Stimulated activated CD4-positive, alpha-beta T cell treated with anti-CD3 and anti-CD28 coated beads, Interleukin-4, amount 100 ng/mL, for 4 hours (primary cell): ENCODE measurements at places on chromosomes 5 and 9.

DNA sequence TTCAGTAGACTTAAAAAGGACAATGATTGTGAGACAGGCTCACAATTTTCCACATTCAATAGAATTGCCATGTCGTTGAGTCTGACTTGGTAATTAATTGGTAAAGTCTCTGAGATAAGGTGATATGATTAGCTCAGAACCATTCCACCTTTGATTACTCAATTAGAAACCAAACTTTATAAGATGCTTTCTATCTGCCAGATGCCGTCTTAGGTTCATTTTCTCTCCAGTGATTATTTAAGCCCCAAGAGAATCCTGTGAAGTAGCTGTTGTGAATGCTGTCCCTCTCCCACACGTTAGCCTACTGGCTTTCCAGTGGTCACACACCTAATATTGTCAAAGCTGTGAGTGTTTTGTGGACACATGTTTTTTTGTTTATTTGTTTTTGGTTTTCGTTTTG, 528.9 kb upstream of the ZNF462 start:
- DNase-seq = no peak

GRCh38 chr5:158679221-158679641, 420.5 kb downstream of the EBF1 start:
- no peak for DNase-seq

GRCh38 chr5:89005990-89006389, 123.0 kb upstream of the MEF2C start:
- no peak for DNase-seq

- no peak for DNase-seq
Measured at GRCh38 chr9:133884907-133885744, 107.0 kb downstream of the VAV2 start.

- DNase-seq = no peak
Measured at GRCh38 chr5:89956838-89957237, 452.7 kb downstream of the CETN3 start.

DNA sequence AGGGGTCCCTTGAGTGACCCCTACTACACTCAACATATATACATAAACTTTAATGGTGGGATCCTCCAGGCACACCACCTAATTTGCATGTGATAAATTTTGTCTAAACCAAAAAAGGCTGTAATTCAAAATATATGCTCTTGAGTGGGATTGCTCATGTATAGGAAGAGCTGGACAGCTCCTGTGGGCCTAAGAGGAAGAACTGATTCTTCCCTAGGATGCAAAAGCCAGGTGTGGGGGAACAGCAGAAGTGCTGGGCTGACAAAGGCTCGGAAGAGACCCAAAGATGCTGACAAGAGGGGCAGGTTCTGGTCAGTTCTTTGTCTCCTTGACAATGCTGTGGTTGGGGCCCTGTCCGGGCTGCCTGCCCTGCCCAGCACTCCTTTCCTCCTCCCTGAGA, 43.9 kb downstream of the PCDH1 start:
- no peak for DNase-seq

- DNase-seq = no peak
Measured at GRCh38 chr9:111029260-111029659, 9.0 kb downstream of the LPAR1 start.

DNA sequence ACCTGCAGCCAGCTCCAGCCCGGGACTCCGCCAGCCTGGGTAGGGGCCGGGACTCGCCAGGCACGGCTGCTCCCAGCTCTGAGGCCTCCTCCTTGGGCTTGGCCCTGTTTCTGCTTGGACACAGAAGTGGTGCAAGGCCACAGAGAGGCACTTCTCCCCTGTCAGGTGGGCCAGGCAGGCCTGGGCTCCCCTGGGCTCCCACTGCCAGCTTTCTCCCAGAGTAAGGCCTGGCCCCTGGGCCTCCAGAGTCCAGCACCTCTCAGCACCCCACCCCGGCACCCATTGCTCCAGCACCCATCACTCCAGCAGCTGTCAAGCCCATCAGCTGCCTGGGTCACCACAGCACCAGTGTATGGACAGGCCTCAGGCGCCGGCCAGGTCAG, 71.1 kb upstream of the LRRTM2 start:
- no peak for DNase-seq

DNA sequence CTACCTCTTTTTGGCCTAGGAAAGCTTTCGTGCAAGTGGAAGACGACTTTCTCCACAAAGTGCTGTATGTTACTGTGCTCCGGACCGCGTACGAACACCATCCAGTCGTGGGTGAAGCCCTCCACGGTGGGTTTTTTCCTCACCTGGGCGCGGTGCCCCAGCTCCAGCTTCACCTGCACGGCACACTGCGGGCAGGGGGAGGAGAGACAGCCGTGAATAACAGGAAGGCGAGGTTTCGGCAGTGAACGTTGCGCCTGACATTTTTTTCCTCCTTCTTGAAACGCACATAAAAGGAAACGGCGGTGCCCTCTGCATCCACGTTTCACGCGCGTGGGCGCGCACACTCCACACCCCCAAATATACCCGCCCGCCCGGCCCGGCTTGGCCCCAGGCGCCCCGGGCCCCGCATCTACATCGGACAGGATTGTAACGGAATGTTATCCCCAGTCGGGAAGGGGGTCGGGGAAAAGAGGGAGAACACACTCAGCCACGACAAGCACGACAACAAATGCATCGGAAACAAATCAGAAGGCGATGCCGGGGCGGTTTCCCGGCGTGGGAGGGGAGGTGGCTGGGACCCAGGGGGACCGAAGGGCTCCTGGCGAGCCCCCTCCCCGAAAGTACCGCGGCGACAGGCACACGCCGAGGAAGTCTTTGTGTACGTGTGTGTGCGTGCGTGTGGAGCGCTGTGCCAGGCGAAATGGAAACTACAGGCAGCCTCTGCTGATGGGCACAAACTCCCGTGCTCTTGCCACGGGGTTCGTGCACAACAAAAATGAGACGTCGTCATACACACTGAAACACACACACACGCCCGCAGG, 1.4 kb downstream of the MLLT3 start:
- DNase-seq = peak; percentile 55

- no peak for DNase-seq
Measured at GRCh38 chr9:123883634-123884033, 46.3 kb downstream of the DENND1A start.

- DNase-seq = no peak
Measured at GRCh38 chr5:62701036-62701435, 122.4 kb downstream of the LRRC70 start.

GRCh38 chr5:87787625-87788256, 375.0 kb upstream of the CCNH start:
- no peak for DNase-seq

- no peak for DNase-seq
Measured at GRCh38 chr5:11792621-11793020, 111.6 kb downstream of the CTNND2 start.

GRCh38 chr5:172093559-172093958, 87.1 kb upstream of the FBXW11 start:
- no peak for DNase-seq

GRCh38 chr5:135032999-135033861, 798 bp downstream of the PITX1 start:
- DNase-seq = peak; percentile 27

GRCh38 chr5:8429778-8430758, 561.1 kb downstream of the MTRR start:
- DNase-seq = no peak

GRCh38 chr9:111926421-111926875, 29.8 kb downstream of the UGCG start:
- DNase-seq = peak; percentile 63

- peak; percentile 5 for DNase-seq
Measured at GRCh38 chr9:34929506-34930102, 28.5 kb upstream of the PHF24 start.

DNA sequence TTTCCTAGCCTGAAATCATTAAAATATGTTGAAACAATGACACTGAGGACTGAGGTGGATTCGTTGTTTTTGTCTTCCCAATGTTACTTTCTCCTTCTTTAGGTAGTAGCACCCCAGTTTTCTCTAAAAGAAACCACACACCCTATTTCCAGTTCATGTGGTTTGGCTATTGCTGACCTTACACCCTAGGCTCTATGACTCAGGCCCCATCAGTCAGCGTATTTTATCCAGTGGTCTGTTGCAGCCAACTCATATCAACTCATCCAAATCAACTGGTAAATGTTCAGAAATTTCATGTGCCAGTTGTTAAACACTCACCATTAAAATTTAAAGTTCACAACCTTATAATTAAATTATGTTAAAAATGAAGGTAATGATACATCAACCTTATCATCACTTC, 44.6 kb upstream of the NFIB start:
- no peak for DNase-seq

GRCh38 chr5:102855681-102856388, 100.7 kb downstream of the PAM start:
- no peak for DNase-seq

GRCh38 chr9:11063263-11063662, 450.5 kb upstream of the PTPRD start:
- DNase-seq = no peak

DNA sequence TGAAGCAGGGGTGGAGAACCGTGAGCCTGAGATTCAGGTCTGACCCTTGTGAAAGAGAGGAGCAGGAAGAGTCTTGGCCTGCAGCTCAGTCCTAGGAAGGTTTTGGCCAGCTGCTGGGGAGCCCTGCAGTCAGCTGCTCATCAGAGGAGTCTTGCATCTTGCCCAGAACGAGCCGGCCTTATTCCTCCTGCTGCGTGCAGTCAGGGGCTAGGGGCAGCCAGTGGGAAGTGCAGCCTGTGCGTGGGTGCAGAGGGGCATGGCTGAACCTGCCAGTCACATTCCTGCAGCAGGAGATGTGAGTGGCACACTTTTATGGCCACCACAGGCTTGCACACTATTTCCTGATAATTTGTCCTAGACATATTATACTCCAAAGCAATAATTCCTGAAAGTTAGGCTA, 278.7 kb downstream of the NPR3 start:
- no peak for DNase-seq

DNA sequence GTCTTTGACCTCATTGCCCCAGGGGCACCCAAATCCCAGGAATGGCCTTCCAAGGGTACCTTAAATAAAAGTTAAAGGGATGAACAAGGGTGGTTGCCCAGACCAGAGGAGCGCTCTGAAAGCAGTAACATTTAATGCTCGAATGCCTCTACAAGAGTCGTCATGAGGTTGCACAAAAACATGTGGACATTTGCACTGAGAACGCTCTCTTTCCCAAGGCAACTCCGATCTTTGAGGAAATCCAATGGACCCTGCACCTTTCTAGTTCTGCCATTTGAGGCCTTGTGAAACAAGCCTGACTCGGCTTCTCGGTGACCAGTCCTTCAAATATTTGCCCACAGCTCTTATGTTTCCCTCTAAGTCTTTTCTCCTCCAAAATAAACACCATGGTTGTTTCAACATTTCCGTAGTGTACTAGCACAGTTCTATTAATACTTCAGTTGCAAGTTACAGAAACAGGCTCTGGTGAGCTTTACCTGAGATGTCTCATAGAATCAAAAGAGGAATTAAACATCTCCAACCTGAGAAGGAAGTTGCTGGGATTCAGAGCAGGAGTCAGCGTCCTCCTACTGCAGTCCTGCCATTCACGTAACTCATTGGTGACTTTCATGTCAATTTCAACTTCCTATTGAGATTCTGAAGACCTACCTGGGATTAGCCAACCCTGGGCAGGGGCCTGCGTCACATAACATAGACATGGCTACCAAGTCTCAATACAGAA, 168.8 kb upstream of the RAI14 start:
- DNase-seq = no peak

DNA sequence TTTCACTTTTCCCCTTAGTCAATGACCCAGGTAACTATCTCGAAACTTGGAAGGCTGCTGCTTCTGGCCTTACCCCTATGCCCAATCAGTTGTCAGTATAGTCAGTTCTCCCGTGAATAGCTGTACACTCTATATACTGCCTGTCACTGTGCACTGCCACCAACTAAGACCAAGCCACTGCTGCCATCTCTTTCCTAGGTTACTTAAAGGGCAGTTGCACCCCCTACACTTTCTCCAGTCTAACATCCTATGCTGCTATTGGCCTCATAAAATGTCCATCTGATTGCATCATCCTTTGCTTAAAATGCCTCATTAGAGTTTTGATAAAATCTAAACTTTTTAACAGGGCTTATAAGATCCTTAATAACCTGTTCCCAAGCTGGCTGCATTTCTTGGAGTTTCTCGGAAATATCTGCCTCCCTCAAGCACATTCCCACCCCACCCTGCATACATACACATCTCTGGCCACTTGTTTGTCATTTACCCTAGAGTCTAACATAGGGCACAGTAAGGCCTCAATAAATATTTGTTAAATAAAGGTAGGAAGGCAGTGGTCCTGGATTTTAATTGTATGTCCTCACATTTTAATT, 32.8 kb upstream of the TNFAIP8 start:
- no peak for DNase-seq

- no peak for DNase-seq
Measured at GRCh38 chr5:154214371-154215106, 24.0 kb downstream of the GALNT10 start.

DNA sequence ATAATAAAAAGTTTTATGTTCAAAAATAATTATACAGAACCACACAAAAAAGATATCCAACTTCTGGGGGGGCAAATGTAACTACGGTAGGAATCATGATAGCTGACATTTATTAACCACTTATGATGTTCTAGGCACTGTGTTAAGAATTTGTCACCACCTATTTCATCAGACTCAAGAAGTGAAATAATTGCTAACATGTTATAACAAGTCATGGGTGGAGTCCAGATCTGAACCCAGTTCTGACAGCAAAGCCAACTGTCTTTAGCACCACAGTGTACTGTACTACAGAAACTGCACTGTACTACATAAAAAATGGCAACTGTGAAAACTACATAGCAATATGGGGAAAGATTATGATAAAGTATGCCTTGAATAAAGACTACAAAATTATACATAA, 3.0 kb upstream of the SAP30L start:
- no peak for DNase-seq

- no peak for DNase-seq
Measured at GRCh38 chr9:88783711-88784083, 207.6 kb upstream of the S1PR3 start.

DNA sequence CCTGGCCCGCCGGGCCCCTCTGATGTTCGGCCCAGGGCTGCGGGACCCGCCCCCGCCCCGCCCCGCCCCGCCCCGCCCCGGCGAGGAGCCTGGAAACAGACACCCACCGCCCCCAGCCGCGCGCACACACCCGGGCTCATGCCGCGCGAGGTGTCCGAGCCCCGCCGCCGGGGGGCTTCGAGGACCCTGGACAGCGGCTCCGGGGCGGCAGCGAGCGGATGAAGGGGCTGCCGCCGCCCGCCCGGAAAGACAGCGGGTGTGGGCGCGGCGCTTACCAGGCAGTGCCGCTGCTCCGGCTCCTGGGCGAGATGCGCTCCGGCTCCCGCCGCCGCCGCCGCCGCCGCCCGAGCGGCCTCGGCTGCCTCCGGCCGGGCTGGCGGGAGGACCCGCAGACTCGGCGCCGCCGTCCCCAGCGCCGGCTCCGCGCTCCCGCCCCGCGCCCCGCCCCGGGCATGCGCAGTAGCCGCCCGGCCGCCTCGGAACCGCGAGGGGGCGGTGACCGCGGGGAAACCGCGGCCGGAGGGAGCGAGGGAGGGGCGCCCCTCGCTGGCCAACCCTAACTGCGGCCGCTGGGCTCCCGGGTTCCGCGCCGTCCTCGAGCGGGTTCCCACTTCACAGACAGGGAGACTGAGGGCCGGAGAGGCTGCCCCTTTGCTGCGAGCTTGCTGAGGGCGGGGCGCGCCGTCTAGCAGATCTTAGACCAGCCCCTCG, at the start of gene GPRIN1:
Gene GPRIN1 (minus strand): TSS at position 433 of the 711 bp plus-strand sequence. CDS start 10,322 bp downstream, outside the sequence.
- DNase-seq = peak; percentile 72

GRCh38 chr5:9661316-9662015, 31.3 kb upstream of the TAS2R1 start:
- no peak for DNase-seq

GRCh38 chr9:23522952-23523351, 303.1 kb downstream of the ELAVL2 start:
- no peak for DNase-seq

GRCh38 chr9:82410866-82411265, 422.3 kb downstream of the SPATA31D1 start:
- no peak for DNase-seq
